Body of pancreas (tissue), 4 donors: ENCODE measurements at places on chromosomes 1 and 21. TPM values are rescaled to one million over a fixed set of nuclear protein-coding genes. Genes with fewer than 3 reads are reported as not detected.

- no peak for DNase-seq
Measured at GRCh38 chr1:42684139-42684538, 1.9 kb downstream of the YBX1 start.

GRCh38 chr1:18554099-18554498 is 73.4 kb downstream of the KLHDC7A start:
- no peak for DNase-seq

DNA sequence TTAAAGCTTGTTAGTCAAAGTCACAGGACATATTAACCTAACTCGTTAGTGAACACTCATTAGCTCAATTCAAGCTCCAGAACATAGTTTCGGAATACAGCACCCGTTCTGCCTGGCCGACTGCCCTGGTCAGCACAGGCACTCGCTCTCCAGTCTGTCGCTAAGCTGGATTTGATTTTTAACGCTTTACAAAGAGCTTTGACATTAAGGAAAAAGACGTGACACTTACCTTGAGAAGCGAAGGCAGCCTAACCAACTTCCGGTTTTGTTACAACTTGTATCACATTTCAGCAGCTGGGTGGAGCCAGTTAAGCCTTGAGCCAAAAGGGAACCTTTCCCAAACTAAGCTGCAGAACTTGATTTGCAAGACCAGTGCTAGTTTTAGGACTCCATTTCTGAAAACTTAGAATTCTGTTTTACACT is at the start of gene FRRS1:
Gene FRRS1 (minus strand): TSS at position 258 of the 423 bp plus-strand sequence. CDS start 17,867 bp downstream, outside the sequence.
- DNase-seq, result peak; percentile 75

DNA sequence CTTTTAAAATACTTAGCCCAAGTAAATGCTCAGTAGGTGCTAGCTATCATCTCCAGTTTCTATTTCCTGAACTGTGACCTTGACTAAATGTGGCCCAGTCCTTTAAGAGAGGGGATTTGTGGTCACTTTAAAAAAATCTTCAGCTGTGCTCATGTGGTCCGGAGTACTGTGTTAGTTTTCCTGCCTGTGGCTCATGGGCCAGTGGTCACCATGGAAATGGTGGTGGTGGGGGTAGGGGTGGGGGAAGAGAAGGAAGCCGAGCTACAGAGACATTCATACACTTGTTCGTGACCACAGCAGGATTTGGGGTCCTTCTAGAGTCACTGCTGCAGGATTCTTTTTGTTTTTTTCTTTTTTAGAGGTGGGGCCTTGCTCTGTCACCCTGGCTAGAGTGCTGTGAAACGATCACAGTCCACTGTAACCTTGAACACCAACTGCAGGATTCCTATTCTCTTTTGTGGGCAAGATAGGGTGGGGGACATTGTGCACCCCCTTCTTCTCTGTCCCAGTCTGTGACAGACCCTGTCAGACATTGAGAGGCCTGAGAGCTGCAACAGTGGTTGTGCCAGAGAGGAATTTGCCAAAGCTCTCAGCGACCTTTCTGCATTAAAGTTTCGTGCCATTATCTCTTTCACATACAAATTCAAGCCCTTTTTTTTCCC is 25.8 kb downstream of the KIF26B start:
- DNase-seq, result no peak

DNA sequence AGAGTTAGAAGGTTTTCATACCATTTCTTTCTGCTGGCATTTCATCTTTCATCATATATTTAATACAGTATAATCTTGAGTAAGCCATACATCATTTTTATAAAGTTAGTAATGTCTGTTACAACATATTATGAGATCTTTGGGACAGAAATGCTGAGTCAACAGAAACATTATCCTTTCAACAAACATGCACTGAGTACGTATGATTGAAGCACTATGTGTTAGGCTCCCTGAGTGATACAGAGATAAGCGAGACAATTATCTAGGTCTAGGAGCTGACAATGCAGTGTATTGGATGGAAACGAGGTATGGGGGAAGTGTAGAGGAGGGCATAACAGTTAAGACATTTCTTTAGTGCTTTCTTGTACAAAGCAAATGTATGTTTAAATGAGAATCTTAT is 19.7 kb upstream of the GPR52 start:
- DNase-seq, result no peak

DNA sequence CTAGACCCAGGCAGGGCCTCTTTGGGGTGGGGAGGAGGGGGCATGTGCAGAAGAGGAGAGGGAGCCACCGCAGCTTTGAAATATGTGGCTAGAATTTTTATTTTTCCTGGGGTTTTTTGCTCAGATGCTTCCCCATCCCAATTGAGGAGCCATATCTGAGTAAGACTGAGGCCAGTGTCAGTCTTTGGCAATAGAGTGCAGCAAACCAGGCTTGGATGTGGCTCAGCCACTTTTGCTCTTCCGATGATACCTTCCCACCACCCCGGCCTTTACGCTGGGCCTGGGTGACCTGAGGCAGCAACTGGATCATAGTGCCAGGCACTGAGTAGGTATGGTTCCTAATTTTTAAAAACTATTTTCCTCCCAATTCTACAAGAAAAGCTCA is 36.9 kb downstream of the KIAA1614 start:
- no peak for DNase-seq

GRCh38 chr21:45443595-45444181 is 38.7 kb downstream of the COL18A1 start:
- DNase-seq, result no peak

DNA sequence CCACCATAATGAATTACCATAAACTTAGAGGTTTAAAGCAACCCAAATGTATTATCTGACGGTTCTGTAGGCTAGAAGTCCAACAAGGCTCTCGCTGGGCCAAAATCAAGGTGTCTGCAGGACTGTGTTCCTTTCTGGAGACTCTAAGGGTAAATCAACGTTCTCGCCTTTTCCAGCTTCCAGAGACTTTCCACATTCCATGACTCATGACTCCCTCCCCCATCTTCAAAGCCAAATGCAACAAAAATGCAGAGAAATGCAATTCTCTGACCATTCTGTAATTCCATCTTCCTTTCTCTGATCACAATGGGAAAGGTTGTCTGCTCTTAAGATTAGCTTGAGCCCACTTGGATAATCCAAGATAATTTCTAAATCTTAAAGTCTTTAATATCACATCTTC is 287.1 kb downstream of the LTN1 start:
- DNase-seq, result no peak

DNA sequence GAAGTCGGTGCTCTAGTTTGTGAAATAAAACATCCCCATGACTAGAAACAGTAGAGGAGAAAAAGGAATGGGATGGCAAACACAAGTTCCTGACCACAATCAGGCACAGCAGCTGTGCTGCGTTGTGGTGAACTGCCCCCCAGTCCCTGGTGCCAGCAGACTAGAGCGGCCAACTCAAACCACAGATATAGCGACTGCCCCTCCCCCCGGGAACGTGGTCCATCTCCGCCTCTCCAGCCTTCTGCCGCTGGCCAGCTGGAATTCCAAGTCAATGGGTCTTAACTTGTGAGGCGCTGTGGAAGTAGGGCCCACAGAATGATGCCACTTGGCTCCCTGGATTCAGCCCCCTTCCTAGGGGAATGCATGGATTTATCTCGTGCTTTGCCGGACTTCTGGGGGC is 41.6 kb upstream of the ZNF678 start:
- DNase-seq, result no peak

DNA sequence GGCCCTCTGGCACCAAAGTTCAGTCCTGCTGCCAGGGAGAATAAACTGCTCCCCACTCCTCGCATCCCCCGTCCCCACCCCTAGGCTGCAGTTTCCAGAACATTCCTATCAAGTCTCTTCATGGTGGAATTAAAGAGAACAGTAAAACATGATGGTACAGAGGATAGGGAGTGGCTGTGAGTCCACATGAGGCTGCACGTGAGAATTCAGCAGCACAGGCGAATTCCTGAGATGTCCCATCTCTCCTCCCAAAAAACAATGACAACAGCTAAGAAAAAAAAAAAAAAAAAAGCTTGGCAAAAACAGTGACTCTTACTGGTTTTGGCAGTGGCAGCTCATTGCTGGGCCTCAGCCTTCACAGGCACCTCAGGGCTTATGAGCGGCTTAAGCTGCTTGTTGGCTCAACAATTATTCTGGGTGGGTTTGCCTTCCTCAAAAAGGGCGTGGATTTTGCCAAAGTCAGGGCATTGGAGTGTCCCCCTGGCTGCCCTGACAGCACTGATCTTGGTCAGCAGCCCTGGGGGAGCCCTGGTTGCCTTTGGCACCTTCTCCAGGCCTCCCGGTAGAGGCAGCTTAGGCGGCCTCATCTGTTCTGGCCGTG is 5.7 kb upstream of the IFFO2 start:
- DNase-seq, result peak; percentile 52

The OXCT2 gene
- 2.6 TPM for total RNA-seq

The CRNN gene
- total RNA-seq, result not detected

DNA sequence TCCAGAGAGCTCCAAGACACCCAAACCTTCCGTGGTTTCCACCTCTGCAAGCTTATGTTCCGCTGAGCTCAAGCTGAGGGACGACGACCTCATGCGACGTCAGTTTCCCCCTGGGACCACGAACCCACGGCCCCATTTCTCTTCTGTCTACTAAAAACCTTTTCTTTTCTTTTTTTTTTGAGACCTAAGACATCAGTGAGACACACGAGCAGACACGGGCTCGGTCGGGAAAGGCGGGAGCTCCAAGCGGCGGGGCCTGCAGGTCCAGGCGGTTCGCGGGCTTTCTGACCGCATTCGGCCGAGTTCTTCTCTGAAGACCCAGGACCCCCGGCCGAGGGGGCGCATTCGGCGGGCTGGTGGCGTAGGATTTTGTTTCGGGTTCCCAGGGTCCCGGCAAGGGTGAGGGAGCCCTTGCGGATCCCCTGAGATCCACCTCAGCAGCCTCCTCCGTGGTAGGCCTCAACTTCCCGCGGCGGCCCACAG is 402 bp downstream of the C21orf58 start:
- DNase-seq, result peak; percentile 8

DNA sequence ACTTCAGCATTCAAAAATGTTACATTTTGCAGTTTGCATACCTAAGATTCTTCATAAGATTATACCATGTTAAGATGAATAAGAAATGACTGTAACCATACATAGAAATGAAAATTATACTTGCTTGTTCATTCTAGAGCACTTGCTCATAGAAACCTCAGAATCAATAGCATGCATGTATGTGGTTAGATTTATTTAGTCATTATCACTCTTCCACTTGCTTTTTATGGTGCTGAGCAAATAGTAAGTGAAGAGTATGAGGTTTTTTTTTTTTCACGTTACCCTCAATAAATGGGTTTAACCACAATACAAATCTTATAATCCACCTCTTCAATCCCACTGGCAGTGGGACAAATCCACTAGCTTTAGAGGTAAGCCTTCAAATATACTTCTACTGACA is 84.7 kb downstream of the LRRC53 start:
- no peak for DNase-seq

- DNase-seq, result no peak
Measured at GRCh38 chr1:11881749-11882441, 23.1 kb upstream of the NPPB start.
